Activated T-helper 1 cell treated with anti-CD3 and anti-CD28 coated beads, Interleukin-12 subunit alpha, Interleukin-12 subunit beta, Interleukin-2, Interleukin-4 antibody, amounts not matched to agents 30 ng/mL and 10 ng/mL and 1 ng/mL, durations not matched to agents 14 hours and 24 hours and 36 hours (primary cell): ENCODE measurements at places on chromosomes 16 and 17. TPM values are rescaled to one million over a fixed set of nuclear protein-coding genes. Genes with fewer than 3 reads are reported as not detected.

- H3K27me3 ChIP-seq = peaks cover 65% of the 10 kb centered on the region
- DNase-seq = no peak
- no peaks in the 10 kb centered on the region for H3K36me3 ChIP-seq
- peak overlapping the region; percentile 73 for H3K4me3 ChIP-seq
- H3K27ac ChIP-seq = no peak overlapping the region
- peaks cover 5% of the 10 kb centered on the region for H3K4me1 ChIP-seq
These were observed 1.2 kb upstream of the SRCIN1 start for GRCh38 chr17:38606646-38607611.

DNA sequence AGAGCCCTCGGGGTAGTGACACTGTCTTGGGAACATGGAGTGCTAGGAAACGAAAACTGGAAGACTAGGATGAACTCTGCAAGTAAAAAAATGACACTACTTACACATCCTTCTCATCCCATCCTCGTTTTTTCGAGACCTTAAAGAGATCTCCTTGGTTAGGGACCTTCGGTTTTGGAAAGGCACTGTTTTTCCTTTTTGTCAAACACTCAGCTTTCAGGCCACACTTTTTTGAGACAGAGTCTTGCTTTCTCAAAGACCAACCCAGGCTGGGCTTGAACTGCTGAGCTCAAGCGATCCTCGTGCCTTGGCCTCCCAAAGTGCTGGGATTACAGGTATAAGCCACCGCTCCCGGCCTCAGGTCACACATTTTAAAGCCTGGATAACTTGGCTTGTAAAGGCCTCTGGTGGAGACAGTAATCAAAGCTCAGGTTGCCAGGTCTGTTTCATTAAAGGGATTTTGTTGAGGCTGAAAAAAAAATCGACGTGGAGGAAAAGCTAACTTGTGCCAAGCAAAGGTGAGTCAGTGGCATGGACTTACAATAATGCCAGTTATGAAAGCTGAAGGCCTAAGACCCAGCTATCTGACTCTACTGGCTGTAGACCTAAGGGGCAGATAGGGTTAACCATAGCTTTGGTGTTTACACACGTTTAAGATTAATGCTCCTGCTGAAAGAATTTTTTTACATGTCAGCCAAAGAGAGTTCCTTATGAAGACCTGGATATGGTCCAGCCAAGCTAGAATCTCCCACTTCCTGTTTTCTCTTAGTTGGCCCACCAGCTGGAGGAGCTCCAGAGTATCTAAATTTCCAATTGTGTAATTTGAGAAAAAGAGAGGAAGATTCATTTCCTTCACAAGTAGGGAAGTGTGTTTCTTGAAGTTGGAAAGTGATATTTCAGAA is 823 bp downstream of the NBR1 start:
- DNase-seq = peak; percentile 5
- H3K27me3 ChIP-seq = no peaks in the 10 kb centered on the region
- H3K27ac ChIP-seq = no peak overlapping the region

DNA sequence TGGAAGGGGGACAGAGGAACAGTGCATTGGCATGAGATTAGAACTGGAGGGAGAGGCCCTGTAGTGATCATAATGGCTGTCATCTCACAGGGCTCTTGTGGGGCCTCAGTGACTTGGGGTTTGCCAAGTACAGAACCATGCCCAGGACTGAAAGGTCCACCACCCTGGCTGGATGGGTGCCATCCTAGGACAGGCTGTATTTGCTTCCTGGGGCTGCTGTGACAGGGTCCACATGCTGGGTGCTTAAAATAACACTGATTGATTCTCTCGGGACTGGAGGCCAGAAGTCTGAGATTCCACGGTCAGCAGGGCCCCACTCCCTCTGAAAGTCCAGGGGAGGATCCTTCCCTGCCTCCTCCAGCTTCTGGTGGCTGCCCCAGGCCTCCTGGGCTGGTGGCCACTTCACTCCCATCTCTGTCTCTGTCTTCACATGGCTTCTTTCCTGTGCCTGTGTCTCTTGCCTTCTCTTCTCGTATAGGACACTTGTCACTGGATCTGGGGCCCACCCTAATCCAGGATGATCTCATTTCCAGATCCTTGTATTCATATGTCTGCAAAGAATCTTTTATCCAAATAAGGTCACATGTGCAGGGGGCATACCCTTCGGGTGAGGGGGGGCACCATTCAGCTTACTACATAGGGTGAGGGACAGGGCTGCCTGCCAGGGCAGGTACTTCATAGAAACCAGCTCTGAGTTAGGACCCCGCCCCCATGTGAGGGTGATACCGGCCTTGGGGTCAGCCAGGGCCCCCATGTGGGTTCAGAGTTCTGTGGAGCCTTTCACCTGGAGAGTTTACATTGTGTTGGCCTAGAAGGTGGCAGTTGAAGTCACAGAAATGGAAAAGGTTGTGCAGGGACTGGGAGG is 52.6 kb downstream of the USP22 start:
- H3K36me3 ChIP-seq = no peaks in the 10 kb centered on the region
- no peaks in the 10 kb centered on the region for H3K27me3 ChIP-seq
- H3K4me1 ChIP-seq = peaks cover 7% of the 10 kb centered on the region
- no peak for DNase-seq
- H3K4me3 ChIP-seq = no peak overlapping the region

DNA sequence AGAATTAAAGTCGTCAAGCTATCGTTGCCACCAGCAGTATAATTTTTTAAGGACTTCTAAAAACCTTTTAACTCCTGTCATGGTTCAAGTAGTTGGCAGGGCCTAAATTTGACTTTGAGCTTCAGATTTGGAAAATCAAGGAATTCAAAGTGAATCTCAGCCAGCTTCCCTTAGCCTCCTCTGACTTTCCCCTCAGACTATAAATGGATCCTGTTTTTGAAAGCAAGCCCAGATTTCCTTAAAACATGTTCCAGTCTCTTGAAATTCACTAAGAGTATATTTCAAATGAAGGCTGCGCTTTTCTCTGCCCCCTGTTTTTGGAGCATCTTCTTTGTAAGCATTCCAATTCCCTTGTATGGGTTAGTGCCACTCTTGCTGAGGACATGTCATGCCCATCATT is 101.8 kb upstream of the CDH8 start:
- no peak overlapping the region for H3K27ac ChIP-seq
- no peaks in the 10 kb centered on the region for H3K27me3 ChIP-seq
- H3K4me1 ChIP-seq = no peaks in the 10 kb centered on the region
- H3K4me3 ChIP-seq = no peak overlapping the region

- no peaks in the 10 kb centered on the region for H3K27me3 ChIP-seq
- H3K27ac ChIP-seq = no peak overlapping the region
- DNase-seq = no peak
These were observed 156.3 kb downstream of the MSI2 start for GRCh38 chr17:57412520-57413096.

DNA sequence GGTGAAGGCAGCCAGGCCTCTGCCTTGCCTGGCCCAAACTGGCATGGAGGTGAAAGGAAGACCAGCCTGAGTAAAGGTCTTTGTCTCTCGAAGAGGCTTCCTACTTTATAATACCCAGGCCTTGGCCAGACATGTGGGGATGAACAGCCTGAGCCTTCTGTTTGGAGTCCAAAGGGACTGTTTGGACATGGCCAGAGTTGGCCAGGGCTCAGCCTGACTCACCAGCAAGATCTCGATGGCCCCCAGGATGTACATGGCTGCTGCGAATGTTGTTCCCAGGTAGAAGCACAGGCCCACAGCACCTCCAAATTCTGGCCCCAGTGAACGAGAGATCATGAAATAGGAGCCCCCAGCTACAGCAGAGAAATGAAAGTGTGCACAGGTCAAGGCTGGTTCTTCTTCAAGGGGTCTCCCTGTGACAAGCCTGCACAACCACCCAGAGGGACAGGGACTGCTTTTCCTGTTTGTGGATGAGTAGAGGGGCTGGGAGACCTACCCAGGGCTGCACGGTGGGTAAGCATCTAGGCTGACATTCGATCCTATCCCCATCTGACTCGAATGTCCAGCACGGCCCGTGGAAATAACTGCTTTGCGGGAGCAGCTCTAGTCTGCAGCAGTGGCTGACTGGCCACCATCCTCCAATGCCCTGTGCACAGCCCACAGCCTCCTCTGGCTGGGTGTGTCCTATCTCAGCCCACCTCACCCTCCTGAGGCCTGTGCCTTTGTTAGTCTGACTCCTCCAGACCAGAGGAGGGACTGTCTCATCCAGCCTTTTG is 10.7 kb upstream of the LCAT start:
- no peak overlapping the region for H3K27ac ChIP-seq
- DNase-seq = no peak
- H3K36me3 ChIP-seq = peaks cover 8% of the 10 kb centered on the region
- H3K4me1 ChIP-seq = no peaks in the 10 kb centered on the region
- no peak overlapping the region for H3K4me3 ChIP-seq

DNA sequence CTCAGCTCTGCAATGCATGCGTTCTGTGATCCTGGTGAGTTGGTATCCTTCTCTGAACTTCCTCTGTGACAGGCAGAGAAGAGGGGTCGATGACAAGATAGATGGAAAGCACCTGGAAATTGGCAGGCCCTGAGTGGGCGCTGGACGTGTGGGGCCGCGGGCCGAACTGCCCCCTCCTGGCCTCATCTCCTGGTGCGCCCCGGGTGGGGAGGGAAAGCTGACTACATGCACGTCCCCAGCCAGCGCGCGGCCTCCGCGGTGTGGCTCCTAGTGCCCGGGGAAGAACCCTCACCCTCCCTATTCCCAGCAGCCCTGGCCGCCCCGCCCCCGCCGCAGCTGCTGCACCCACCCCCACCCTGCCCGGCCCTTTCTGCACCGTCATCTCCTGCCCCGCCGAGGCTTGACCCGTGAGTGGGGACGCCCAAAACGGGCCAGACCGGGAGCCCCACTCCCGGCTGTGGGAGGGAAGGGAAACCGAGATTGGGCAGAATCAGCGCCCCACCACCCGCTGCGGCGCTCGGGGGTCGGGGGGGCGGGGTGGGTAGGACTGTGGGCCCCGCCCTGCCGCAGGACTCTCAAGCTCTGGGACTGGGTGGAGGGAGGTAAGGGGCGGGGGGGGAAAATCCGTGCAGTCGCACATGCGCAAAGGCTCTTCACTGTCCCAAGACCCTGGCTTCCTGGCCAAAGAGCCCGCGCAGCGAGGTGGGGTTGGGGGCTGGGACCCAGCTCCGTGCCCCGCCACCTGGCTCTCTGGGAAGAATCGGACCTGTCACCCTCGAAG is at the start of gene NOL3:
Gene NOL3, plus strand, starts transcription at position 371 of the 781 bp plus-strand sequence.
- H3K4me1 ChIP-seq = peaks cover 69% of the 10 kb centered on the region
- peaks cover 8% of the 10 kb centered on the region for H3K27me3 ChIP-seq

DNA sequence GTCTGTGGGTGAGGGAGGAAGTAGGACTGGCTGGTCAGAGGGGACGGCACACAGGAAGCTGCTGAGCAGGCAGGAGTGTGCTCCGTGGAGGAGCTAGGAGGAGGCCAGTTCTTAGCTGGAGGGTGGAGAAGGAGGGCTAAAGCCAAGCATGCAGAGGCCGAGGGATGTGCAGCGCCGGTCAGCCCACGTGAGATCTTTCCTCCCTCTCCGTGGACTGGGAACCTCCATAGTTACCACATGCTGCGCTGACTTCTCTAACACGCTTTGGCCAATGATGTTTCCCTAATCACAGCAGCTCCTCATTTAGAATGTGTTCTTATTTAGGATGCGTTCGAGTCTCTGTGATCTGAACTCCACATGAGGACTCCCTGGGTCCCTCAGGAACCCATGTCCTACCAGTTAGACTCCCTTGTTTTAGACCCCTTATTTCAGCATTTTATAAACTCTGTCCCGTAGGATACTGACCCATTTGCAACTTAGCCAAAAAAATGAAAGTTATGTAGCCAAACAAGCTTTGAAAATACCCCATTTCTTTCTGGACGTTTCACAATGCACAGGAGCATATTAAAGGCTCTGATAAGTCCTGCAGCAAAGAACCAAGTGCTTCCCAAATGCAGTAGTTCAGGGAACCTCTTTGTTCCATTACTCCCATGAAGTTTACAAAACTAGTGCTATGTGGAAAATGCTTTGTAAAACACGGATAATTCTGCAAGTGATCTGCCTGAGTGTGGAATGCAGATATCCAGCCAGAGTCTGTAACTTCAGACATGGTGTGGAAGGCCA is 51.4 kb downstream of the IRF8 start:
- no peaks in the 10 kb centered on the region for H3K36me3 ChIP-seq
- H3K4me1 ChIP-seq = peaks cover 42% of the 10 kb centered on the region
- no peak overlapping the region for H3K4me3 ChIP-seq
- no peak for DNase-seq

- H3K27me3 ChIP-seq = no peaks in the 10 kb centered on the region
- H3K4me1 ChIP-seq = no peaks in the 10 kb centered on the region
- H3K36me3 ChIP-seq = peaks cover 44% of the 10 kb centered on the region
- no peak for DNase-seq
These were observed 9.7 kb downstream of the ZNHIT3 start for GRCh38 chr17:36496018-36496789.

DNA sequence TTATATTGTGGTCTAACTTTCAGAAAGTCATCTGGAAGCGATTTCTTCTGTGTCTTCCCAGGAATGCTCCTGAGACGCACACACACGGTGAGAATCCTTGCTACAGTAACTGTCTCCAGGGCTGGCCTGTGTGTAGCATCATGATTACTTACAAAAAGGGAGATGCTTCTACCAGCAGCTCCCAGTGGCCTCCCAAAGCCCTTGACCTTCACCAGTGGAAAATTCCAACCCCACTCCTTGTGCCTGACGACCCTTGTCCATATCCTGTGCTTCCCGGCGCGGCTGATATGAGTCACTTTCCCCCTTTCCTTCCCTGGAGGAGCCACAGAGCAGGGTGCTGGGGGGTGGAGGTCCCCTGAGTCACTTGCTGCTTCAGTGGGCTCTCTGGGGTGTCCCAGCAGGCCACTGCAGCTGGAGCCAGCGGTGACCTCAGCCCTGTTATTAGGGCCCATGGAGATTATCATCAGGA is 22.1 kb upstream of the NAT9 start:
- no peak for DNase-seq
- H3K36me3 ChIP-seq = peaks cover 34% of the 10 kb centered on the region
- H3K4me1 ChIP-seq = no peaks in the 10 kb centered on the region
- peaks cover 2% of the 10 kb centered on the region for H3K27me3 ChIP-seq

DNA sequence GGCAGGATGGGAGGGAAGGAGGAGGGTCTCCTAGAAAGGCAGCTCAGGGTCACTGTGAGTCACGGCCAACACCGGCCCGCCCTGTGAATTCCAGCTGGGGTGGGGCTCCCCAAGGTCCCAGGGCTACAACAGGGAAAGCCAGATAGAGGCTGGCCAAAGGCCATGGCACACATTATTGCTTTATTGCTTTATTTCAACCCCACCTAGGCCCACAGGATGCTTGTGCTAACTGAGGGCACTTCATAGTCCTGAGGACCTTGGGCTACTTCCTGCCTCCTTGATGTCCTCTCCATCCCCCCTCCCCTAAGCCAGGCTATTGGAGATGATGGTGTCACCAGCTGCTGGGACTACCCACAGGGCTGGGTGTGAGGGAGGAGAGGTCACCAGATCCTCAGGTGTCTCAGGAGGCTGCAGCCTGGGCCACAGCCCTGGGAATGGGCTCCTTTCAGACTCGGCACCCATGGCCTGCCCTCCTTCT is 26.1 kb downstream of the LRRC75A start:
- no peaks in the 10 kb centered on the region for H3K27me3 ChIP-seq
- peaks cover 2% of the 10 kb centered on the region for H3K36me3 ChIP-seq
- no peak overlapping the region for H3K27ac ChIP-seq
- peaks cover 3% of the 10 kb centered on the region for H3K4me1 ChIP-seq
- DNase-seq = no peak
- no peak overlapping the region for H3K4me3 ChIP-seq

- DNase-seq = peak; percentile 20
- peaks cover 27% of the 10 kb centered on the region for H3K36me3 ChIP-seq
- H3K27me3 ChIP-seq = no peaks in the 10 kb centered on the region
- peak overlapping the region; percentile 87 for H3K4me3 ChIP-seq
These were observed 752 bp downstream of the EXOSC6 start for GRCh38 chr16:70250748-70251628.

The P2RX1 gene
- 0.13 and 0.34 TPM in 2 replicates for total RNA-seq

The SPECC1 gene
- 7.2 and 11.1 TPM in 2 replicates for total RNA-seq
